ENCODE measurements at places on chromosomes 2 and 18.

GRCh38 chr18:59721211-59721610 lies 24.0 kb upstream of the CCBE1 start:
- DNase-seq: no peak

DNA sequence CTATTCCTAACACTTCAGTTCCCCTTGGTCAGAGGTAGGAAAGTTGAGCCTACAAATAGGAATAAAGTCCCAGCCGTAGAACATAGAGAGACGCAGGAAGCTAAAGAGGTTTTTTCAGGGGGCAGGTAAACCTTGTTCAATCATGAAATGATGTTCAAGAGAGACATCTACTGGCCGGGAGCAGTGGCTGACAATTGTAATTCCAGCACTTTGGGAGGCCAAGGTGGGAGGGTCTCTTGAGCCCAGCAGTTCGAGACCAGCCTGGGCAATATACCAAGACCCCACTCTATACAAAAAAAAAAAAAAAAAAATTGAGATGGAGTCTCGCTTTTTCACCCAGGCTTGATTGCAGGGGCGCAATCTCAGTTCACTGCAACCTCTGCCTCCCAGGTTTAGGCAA lies 66.7 kb upstream of the DNAJC10 start:
- no peak for DNase-seq

- DNase-seq: no peak
These were observed 311.6 kb downstream of the EN1 start for GRCh38 chr2:118535818-118536212.

- no peak for DNase-seq
These were observed 50.0 kb downstream of the AP1S3 start for GRCh38 chr2:223787358-223787757.

DNA sequence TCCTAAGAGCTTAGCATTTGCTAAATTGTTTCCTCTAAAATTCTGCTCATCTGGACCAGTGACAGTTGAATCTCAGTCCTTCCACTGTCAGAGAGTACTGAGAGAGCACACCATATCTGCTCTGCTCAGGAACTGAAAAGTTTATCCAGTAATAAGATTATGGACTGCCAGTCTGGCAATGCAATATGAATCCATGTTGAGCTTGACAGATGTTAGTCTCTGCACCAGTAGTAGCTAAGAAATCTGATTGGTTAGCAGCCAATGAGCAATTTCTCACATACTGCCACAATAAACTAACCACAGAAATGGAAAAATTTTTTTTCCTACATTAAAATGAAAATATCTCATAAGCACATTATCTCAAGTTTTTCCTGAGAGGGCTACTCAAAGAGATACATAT lies 2.3 kb downstream of the PRKD3 start:
- no peak for DNase-seq

GRCh38 chr18:72878143-72878542 lies 10.4 kb upstream of the NETO1 start:
- DNase-seq: no peak

DNA sequence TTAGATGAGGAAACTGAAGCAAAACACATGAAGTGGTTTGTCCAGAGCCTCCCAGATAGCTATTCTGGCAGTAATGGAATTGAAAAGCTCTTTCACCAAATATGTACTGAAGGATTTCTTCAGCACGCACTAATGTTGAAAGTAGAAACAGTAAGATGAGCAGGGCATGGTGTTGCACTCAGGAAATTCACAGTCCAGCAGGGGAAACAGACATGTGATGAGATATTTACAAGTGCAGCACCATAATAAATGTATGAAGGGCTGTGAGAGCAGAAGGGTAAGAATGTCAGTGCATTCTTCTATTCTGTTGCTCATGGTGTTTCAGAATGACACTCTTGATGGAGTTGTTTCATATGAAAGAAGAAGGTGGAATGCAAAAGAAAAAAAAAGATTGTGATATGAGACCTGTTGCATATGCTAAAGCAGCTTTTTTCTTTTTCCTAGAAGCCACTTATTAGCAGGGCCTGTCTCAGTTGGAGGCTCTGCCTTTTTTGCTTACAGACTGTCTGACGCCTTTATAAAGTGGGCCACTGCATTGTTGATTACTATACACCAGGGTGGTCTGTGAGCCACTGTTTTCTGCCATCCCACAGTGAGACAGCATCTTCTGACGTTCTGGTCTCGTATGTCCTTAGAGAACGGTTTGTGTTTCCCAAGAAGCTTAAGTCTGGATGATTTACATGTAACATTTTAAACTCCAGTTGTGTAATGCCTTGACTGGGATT lies 516.9 kb downstream of the ARHGAP15 start:
- DNase-seq: no peak

- DNase-seq: peak; percentile 41
These were observed 66.9 kb upstream of the SMAD2 start for GRCh38 chr18:47997338-47997780.

DNA sequence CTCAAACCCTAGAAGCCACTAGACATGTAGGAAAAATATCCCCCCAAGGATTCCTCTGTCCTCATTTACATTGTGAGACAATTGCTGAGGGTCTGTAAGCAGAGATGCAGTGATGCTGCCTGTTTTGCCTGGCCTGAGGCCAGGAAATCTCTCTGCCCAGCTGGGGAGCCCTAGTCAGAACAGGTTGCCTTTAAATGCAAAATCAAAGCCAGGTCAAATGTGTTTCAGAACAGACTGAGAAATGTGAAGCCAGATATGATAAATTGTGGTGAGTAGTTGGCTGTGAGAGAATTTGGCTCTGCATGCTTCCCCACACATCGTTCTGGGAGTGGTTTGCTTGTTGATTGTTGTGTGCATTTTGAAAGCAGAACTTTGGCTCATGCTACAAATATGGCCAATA lies 38.4 kb upstream of the NXPH2 start:
- no peak for DNase-seq

- DNase-seq: no peak
These were observed 29.8 kb downstream of the CYTIP start for GRCh38 chr2:157414050-157414449.

DNA sequence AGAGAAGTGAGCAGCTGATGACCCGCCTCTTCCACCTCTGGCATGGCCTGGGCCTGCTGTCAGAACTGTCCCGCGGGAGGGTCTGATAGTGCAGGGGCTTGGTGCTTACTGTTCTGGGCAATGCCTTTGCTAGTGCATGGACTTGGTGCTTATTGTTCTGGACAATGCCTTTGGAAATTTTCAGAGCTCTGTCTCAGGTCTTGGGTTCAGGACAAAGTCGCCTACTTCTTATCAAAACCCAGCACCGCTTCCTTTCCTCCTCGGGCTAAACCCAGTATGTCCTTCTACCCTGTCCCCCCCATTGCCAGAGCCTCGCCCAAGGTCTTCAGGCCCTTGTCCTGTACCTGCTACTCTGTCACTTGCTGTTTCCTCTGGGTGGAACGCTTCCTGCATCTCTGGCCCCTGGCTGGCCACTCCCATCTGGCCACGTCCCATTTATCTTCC lies 149.6 kb downstream of the ACKR3 start:
- no peak for DNase-seq

GRCh38 chr2:49515996-49516782 lies 361.9 kb upstream of the FSHR start:
- no peak for DNase-seq

DNA sequence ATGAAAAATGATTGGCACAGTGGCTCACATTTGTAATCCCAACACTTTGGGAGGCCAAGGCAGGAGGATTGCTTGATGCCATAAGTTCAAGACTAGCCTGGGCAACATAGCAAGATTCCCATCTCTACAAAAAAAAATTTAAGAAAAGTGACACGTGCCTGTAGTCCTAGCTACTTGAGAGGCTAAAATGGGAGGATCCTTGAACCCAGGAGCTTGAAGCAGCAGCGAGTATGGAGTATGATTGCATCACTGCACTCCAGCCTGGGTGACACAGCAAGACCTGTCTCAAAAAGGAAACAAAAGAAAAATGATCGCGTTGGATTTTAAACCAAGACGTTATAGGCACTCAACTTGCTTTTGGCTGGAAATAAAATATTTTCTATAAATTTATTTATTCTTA lies 37.8 kb upstream of the CREB1 start:
- no peak for DNase-seq

DNA sequence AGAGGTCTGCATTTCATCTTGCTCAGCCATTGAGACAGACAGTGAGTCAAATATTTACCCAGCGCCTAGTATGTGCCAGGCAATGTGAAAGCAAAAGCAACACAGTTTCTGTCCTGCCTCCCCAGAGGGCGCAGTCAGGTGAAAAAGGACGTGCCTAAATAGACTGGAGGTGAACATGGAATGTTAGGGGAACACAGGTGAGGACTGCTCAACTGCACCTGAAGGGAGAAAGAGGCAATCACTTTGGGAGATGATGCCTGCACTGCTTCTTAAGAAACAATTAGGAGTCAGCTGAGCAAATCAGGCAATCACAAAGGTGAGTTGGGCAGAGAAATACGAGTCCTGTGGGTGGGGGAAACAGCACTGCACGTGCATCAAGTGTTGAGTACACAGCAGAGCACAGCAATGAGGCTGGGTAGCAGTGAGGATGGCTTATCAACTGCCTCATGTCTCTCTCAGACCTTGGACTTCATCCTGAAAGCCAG lies 218.3 kb upstream of the SMAD7 start:
- no peak for DNase-seq

- DNase-seq: no peak
These were observed 11.3 kb upstream of the MAL start for GRCh38 chr2:95014126-95014708.

- DNase-seq: no peak
These were observed 220.3 kb downstream of the ATAD2B start for GRCh38 chr2:23706613-23707078.

GRCh38 chr18:79117385-79117784 lies 48.2 kb downstream of the ATP9B start:
- no peak for DNase-seq

DNA sequence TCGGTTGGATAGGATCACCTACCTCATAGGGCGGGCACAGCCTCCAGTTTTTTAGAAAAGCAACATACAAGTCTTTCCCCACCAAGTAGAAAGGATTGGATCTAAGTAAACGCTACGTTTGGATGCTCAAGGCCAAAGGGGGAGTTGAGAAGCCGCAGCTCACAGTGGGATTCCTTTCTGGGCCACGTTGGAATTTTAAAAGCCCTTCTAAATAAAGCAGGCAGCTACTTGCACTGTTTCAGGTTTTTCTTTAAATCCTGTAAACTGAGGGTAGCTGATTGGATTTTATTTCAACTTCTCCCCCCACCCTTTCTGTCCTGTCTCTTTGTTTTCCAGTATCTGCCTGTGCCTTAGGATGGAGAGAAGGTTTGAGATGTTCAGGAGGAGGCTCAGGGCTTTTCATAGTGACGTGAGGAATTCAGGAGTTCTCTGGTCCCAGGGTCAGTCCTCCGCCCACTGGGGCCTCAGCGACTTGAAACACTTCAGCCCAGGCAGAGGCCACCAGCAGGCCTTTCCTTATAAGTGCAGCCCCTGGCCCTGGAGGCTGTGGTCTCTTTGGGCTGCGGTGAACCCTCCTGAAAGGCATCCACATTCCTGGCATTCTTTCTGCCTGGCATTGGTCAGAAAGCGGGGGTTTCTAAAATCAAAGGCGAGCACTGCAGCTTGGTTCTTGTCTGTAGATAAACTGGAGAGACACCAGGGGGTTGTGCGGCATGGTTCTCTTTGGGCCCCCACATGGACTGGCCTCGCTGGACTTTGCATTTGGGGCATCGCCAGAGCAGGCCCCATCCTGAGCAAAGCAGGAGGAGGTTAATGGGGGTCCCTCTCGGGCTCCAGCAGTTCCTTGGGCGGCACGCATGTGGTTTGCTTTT lies 44.5 kb downstream of the SH3BP4 start:
- no peak for DNase-seq

GRCh38 chr2:231351648-231352047 lies 43.9 kb upstream of the B3GNT7 start:
- no peak for DNase-seq

GRCh38 chr2:68738906-68739594 lies 4.4 kb downstream of the ARHGAP25 start:
- no peak for DNase-seq

- DNase-seq: no peak
These were observed 24.1 kb upstream of the RNU4ATAC start for GRCh38 chr2:121506621-121507020.

DNA sequence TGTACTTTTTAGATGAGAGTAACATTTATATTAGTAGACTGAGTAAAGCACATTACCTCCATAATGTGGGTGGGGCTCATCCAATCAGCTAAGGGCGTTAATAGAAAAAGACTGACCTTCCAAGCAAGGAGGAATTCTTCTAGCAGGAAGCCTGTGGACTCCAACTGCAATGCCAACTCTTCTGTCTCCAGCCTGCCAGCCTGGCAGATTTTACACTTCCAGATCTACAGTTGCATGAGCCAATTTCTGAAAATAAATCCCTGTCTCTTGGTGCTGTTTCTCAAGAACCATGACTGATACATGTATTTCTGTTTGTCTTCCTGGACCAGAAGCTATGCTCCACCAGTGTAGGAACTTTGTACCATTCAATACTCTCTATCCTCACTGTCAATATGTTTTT lies 69.0 kb upstream of the LMAN1 start:
- DNase-seq: no peak

- no peak for DNase-seq
These were observed 104.9 kb downstream of the CDC42EP3 start for GRCh38 chr2:37566517-37566981.

- DNase-seq: peak; percentile 11
These were observed 41.4 kb upstream of the AKAIN1 start for GRCh38 chr18:5238371-5238976.

DNA sequence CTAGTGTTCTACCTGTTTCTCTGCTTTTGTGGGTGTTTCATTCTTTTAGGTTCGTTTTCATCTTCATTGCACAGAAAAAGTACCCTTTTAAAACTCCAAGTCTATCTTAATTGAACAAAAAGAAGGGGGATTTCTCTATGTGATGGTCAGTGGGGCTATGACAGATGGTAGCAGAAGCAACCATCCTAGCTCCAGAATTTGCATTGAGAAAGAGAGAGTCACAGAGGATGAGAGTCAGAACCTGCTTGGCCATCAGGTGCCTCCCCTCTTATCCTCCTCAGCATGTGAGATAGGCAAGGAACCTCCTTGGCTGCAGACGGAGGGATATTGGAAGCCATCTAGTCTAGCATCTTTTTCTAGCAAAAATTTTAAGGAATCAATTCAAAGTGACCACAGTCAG lies 398.0 kb upstream of the DCC start:
- no peak for DNase-seq

DNA sequence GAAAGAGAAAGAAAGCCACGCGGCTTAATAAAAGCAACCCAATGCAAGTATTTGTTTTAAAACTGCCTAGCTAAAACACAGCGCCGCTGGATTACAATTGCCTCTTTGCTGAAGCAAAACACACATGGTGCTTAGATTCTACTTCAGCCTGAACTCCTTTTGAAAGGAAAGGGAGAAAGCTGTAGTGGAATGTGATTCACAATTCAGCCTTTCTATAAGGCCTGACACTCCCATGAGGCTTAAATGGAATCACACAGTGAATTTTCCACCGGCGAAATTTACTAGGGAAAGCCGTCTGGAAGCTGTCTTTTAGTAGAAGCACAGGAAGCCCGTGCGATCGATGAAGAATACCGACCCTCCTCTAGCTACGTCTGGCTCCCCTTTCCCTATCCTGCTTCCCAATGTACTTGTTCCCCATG lies 348.0 kb downstream of the DLGAP1 start:
- no peak for DNase-seq

Measured in stimulated activated CD4-positive, alpha-beta T cell treated with anti-CD3 and anti-CD28 coated beads, TNF-alpha, amount 100 ng/mL, for 24 hours (primary cell).